Pulmonary artery endothelial cell (primary cell): ENCODE measurements at places on chromosomes 1 and 21.

DNA sequence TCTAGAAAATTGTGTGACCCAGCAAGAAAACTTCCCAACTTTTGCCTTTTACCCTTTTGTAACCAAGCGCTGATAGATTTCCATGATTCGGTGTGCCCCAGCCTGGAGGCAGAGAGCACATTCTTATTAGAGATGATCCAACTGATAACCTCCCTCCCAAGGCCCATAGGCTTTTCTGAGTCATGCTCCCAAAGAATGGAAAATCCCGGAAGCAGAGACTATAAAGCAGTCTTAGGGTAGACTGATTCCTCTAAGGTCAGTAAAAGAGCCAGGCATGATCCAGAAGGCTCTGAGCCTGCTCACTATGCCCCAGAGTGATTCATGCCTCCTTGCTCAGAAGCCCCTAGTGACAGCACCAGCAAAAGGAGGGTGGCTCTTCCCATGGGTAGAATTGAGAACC is 4.3 kb downstream of the CAMK1G start:
- no peak for DNase-seq

DNA sequence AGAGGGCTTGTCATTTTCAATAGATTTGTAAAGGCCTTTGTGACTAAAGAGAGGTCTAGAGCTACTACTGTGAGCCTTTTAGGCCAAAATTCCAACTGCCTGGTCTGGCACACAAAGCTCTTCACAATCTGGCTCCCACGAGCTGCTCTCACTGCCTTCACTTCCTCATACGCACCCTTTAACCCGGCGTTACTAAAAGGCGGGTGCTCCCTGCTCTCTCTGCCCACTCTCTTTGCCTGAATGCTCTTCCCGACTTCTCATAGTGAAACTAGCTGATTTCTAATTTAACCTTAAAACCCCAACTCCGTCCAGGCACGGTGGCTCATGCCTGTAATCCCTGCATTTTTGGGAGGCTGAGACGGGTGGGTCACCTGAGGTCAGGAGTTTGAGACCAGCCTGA is 14.2 kb downstream of the BSDC1 start:
- DNase-seq, result no peak

- DNase-seq, result no peak
Observed at GRCh38 chr21:43209575-43210453, 41.0 kb downstream of the CRYAA start.

GRCh38 chr1:240312872-240313271 is 221.2 kb downstream of the FMN2 start:
- DNase-seq, result no peak

GRCh38 chr1:201982623-201983379 is at the start of gene RNPEP:
Gene RNPEP (plus strand): TSS chr1:201982648. CDS start chr1:201982667, 19 bp downstream.
- no peak for DNase-seq

DNA sequence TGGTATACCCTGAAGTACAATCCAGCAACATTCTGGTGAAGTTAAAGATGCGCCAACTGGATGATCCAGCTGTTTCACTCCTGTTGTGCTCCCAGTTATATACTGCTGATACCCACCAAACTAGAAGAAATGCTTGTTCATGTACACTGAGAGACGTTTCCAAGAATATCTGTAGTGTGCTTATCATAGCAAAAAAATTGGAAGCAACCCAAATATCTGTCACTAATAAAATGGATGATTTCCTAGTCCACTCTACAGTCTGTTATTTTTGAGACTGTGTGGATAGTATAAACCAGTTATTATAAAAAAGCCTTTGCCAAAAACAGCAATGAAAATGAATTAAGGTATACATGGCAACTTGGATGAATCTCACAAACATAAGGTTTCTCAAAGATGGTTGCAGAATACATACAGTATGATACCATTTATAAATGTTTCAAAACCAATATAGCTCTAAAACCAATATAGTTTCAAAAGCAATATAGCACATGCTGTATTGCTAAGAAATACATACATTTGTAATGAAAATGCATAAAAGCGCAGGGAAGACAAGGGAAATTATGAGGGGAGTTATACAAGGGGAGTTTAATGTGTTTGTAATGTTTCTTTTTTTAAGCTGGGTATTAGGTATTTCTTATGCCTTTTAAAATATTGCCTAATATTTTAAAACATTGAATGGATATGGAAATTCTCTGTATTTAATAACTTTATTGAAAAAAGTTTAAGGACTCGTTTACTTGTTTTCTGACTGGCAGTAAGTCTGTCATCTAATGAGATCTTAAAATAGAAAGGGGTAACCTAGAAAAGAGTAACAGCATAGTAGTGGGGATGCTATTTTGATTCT is 36.5 kb downstream of the GPSM2 start:
- peak; percentile 39 for DNase-seq

- no peak for DNase-seq
Observed at GRCh38 chr1:211579440-211580302, 710 bp upstream of the SLC30A1 start.

- DNase-seq, result no peak
Observed at GRCh38 chr1:1614204-1614953, 921 bp upstream of the MIB2 start.

DNA sequence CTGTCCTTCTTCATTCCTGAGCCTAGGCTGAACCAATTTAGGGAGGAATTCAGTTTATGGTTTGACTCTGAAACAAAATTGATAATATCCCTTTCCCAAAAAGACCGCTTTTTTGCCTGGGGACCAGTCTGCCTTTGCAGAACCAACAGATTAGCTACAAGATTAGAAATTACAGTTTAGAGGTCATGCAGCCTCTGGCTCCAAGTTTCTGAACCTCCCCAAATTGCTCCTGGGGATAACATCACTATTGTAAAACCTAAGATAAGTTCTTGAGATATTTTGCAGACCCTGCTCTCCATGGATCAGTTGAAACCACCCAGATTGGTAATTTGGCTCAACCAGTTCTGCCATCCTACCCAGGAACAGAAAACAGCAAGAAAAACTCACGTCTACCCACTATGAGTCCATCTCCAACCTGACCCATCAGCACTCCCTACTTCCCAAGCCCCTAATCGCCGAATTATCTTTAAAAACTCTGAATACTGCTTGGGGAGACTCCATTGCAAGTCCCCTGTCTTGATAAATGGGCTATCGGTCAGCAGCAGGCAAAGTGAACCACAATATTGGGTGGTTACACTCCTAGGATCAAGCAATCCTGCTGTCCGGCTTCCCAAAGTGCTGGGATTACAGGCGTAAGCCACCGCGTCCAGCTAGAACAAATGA is 605 bp upstream of the RABGGTB start:
- DNase-seq, result no peak

- DNase-seq, result peak; percentile 67
Observed at GRCh38 chr1:86696522-86696921, 7.9 kb upstream of the SH3GLB1 start.

- no peak for DNase-seq
Observed at GRCh38 chr1:42158189-42158588, 5.0 kb downstream of the GUCA2B start.

DNA sequence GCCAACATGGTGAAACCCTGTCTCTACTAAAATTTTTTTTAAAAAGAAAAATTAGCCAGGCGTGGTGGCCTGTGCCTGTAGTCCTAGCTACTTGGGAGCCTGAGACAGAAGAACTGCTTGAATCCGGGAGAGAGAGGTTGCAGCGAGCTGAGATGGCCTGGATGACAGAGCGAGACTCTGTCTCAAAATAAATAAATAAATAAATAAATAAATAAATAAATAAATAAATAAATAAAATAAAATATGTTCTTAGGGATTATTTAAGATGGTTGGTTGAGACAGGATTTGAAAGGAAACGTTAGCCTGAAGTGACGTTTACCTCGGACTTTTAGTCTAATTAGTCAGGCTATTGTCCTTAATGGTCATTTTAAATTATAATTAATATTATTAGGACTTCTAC is 88.5 kb upstream of the CHRM3 start:
- no peak for DNase-seq

GRCh38 chr1:184072376-184072775 is 20.8 kb downstream of the TSEN15 start:
- DNase-seq, result no peak

GRCh38 chr1:19197845-19198244 is 12.2 kb downstream of the UBR4 start:
- DNase-seq, result no peak
